EL (cell line): ENCODE measurements at places on chromosomes 7 and 10.

GRCh38 chr10:101818872-101819633 lies 809 bp upstream of the OGA start:
- no peak for DNase-seq

GRCh38 chr7:156666368-156667109 lies 26.0 kb downstream of the RNF32 start:
- DNase-seq = no peak

GRCh38 chr7:44366986-44367385 lies 41.6 kb upstream of the CAMK2B start:
- no peak for DNase-seq

GRCh38 chr10:103793920-103794883 lies 61.2 kb downstream of the SH3PXD2A start:
- DNase-seq = no peak

GRCh38 chr10:131099028-131099726 lies 212.3 kb downstream of the TCERG1L start:
- DNase-seq = no peak

DNA sequence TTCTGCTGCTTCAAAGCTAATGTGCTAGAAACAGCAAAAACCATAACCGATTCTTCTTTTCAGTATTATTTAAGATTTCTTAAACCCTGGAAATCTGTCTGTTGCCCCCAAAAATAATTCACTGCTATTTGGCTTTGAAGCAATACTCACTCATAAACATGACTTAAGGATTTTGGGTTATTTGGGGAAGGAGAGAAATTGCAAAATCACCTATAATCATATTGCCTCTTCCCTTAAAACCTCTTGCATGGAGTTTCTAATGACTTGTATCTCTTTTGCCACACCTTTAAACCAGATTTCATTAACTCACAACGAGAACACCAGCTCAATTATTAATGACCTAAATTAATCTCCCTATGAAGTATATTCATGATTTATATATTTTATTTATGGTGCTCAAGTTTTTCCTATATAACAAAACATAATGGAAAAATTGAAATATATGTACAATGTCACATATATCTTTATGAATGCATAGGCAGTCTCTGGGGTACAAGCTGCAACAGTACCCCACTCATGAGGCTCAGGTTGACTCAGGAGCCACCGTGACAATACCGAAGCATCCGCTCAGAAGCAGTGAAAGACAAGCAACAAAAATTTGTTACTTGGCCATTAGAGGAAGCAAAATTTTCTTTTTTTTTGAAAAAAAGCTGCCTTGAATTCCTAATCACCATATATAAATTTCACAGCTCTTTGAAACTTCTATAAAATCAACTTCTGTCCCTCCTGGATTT lies 3.0 kb downstream of the NAMPT start:
- DNase-seq = no peak

DNA sequence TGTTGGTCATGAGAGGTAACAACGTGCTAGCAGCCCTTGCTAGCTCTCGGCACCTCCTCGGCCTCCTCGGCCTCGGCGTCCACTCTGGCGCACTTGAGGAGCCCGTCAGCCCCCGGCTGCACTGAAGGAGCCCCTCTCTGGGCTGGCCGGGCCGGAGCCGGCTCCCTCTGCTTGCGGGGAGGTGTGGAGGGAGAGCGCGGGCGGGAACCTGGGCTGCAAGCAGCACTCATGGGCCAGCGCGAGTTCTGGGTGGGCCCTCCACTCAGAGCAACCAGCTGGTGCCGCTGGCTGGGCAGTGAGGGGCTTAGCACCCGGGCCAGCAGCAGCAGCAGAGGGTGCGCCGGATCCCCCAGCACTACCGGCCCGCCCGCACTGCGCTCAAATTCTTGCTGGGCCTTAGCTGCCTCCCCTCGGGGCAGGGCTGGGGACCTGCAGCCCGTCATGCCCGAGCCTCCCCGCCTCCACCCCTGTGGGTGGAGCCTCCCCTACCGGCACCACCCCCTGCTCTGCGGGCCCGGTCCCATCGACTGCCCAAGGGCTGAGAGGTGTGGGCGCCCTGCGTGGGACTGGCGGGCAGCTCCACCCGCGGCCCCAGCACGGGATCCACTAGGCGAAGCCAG lies 96.1 kb downstream of the PAXIP1 start:
- DNase-seq = no peak

DNA sequence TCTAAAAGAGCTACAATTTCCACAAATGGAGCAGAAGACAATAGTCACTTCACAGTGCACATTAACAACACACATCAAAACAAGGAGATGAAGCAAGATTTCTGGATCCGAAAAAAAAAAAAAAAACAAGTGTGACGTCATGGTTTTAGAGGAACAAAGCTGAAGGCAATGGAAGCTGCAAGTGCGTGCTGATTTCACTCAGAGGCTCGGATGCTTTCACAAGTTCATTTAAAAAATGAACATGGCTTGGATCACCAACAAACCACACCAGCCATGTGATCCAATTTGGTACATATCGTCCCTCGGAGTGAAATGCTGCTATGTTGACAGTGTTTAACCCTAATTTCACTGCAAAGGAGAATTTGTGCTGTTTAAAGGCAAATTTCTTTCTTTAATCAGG lies 337.0 kb upstream of the PRKCQ start:
- no peak for DNase-seq

- no peak for DNase-seq
Measured at GRCh38 chr7:24833549-24833948, 76.3 kb upstream of the GSDME start.

DNA sequence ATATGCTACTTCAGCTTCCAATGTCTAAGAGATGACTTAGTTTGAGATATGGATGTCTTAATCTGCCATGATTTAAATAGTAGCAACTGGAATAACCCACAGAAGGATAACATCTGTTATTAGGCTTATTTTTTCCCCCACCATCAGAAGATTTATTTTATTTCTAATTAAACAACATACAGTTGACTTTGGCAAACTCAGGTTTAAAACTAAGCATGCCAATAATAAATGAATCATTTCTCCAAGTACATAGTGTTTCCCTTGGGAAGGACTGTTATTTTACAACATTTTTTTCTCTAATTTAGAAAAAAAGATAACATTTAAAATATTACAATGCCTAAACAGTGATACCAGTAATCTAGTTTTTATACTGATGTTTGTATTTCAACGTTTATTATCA lies 58.4 kb downstream of the SFTPD start:
- no peak for DNase-seq

GRCh38 chr10:112775892-112776674 lies 174.0 kb upstream of the TCF7L2 start:
- no peak for DNase-seq

DNA sequence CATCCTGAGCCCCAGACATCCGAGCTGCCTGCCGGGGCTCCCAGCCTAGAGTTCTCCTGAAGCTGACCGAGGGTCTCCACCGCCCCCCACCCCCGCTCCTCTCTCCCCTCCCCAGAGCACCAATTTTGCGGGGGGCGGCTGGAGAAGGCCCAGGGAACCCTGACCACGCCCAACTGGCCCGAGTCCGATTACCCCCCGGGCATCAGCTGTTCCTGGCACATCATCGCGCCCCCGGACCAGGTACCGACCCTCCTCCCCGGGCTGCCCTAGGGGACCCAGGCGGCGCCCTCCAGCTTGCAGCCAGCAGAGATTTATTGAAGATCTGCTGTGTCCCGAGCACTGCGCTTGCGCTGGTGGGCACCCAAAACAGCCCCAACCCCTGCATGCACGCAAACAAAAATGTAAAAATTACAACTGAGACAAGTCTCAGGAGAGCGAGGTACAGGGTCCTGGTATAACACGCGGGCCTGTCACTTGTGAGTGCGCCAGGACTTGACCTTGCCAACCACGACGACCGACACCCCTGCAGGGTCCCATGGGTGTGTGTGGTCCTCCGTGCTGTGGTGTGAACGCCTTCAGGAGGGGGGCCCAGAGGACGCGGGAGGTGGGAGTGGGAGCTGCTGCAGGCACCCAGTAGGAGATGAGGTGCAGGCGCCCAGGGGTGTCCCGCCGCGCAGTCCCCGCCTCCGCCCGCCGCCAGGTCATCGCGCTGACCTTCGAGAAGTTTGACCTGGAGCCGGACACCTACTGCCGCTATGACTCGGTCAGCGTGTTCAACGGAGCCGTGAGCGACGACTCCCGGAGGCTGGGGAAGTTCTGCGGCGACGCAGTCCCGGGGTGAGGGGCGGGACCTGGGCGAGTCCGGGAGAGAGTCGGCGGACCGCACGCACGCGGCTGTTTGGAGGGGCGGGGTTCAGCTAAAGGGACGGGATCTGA lies 3.1 kb downstream of the PCOLCE start:
- no peak for DNase-seq

DNA sequence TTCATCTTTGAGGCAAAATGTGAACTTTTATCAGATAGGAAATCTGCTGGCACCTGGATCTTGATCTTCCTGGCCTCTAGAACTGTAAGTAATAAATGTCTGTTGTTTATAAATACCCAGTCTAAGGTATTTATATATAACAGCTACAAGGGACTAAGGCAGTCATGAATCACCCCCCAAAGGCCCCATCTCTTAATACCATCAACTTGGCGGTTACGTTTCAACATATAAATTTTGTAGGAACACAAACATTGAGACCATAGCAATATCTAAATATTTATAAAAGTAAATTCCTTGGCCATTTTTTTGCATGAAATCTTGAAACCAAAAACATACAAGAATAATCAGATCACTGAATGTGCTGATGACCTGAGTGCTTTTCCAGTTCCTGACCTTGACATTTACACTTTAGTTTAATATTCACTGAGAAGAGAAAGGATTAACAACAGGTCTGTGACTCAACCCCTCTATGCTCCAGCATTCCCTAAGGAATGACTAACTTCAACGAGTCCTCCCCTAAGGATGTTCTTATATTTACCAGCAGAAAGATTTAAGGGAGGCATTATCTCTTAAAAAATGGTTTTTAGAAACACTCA lies 1438.5 kb upstream of the CELF2 start:
- peak; percentile 5 for DNase-seq

DNA sequence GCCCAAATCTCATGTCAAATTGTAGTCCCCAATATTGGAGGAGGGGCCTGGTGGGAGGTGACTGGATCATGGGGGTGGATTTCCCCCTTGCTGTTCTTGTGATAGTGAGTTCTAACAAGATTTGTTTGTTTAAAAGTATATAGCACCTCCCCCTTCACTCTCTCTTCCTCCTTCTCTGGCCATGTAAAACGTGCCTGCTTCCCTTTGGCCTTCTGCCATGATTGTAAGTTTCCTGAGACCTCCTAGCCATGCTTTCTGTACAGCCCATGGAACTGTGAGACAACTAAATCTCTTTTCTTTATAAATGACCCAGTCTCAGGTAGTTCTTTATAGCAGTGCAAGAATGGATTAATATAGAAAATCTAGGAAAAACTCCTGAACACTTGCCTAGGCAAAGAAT lies 202.1 kb upstream of the SLC26A5 start:
- no peak for DNase-seq

DNA sequence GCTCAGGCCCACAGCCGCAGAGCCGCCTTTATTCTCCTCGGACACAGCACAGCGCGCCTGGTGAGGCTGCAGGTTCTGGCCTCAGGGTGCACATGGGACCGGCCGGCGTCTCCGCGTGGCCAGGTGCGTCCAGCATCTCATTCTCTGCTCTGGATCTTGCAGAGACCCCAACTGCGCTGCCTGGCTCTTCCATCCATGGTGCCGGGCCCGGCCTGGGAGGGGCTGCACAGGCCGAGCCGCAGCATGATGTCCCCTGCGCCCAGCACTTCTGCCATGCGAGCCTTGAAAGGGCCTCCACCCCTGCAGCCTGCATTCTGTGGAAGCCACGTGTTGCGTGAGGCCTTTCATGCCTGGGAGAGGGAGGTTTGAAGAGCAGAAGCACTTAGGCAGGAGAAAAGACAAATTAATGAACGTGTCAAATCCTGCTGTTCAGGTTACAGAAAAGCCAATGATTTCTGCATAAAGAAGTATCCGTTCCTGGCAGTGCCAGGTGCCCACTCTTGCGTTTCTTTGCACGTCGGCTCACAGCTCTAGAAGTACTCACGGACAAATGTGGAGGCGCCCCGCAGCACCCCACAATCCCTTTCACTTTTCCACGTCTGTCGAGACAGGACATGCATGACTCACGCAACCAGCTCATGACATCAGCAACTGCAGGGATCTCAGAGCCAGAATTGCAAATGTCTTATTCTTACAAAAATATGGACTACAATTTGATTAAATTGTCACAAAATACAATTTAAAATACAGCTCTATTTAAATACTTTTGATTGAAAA lies 571.4 kb downstream of the DNAJB6 start:
- DNase-seq = no peak

DNA sequence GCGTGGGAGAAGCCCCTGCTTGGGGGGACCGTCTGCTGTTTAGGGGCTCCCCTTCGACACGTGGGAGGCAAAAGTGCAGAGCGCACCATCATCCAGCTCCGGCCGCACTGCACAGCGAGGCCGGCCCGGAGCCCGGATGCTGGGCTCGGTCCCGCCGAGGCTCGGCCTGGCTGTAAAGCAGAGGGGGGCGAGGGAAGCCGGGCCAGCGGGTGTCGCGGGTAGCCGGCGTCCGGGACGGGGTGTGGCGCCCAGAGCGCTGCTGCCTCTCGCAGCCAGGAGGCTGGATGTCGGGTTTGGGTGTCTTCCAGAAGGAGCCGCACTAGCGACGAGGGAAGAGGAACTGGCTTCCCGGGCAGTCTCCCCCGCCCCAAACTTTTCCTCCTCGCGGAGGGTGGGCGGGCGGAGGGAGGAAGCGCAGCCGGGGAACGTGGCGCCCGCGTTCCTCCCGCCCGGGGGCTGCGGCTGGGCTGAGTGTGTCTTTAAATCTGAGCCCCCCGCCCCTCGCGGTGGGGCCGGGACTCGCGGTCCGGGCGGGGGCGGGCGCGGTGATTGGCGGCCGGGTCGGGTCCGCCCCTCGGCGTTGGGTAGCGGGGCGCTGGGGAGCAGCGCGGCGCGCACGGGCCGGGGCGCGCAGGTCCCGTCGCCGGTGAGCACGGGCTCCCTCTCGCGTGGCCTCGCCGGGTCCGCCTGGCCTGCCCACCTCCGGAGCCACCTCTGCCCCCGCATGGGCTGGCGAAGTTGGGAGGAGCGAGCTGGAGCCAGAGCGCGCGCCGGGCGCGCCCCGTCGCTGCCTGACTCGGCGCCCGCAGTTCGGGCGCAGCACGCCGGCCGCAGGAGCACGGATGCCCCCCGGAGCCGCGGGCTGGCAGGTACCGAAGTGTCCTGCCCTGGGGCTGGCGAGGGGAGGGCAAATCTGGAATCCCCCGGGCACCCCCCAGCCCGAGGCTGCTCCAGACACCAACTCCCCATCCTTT lies at the start of gene PALD1:
PALD1 (plus strand) TSS at position 577 of the 974 bp plus-strand sequence. CDS start 47,185 bp downstream, outside the sequence.
- DNase-seq = peak; percentile 64

- no peak for DNase-seq
Measured at GRCh38 chr10:62620491-62620890, 184.0 kb upstream of the ADO start.

DNA sequence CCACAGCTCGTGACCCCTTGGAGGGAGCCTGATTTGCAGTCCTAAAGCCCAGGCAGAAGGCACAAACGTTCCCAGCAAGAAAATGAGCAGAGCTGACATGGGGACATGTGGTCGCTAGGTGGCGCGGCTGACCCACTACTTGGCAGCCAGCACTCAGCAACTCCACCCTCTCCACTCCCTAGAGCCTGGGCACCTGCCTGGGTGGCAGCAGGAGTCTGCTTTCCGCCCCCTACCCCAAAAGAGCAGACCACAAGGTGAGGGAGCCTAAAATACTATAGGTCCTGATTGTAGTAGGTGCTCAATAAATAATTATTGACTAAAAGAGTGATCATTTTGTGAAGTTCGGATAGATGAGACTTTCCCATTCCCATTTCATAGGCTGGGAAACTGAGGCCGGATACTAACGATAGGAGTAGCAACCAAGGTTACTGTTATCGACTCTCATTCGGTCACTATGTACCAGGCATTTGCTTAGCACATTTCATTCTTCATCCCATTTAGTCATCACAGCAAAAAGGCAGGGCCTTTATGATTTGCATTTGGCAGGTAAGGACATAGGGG lies 57.4 kb downstream of the NEUROG3 start:
- DNase-seq = peak; percentile 65
